ENCODE measurements at places on chromosomes 12 and 14.

GRCh38 chr14:104214431-104215218 is 76.2 kb downstream of the KIF26A start:
- no peak for DNase-seq

- DNase-seq: no peak
Measured at GRCh38 chr14:71891185-71891584, 41.0 kb upstream of the RGS6 start.

DNA sequence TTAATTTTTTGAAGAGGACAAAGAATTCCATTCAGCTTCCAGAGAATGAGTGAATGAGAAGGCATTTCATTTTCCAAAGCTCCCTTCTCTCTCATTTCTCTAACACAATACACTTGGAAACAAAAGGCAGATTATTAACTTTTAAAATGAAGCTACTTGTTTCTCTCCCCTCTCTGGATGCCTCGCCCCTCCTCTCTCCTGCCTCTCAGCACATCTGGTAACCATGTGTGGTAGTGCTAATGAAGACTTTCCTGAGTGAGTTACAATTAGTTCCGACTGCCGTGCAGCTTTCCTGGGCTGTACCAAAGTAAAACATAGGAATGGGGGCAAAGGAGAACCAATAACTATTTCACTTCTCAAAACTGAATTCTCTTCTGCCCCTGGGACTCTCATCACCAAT is 84.7 kb upstream of the SOX5 start:
- no peak for DNase-seq

DNA sequence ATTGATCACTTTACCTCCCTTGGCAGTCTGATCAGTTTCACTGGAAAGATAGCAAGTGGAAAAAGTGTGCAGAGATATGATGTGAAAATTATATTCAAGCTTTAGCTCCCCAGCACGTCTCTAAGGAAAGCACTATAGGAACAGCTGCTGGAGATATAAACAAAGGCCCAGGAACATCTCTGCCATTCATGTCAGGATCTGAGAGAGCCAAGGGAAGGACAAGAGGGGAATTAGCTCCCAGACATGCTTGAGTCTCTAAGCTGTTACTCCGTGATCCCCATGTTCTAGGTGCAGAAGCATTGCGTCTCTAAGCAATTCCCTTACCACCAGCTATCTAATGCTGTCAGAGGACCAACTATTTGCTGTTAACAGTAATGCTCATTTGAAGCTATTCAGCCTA is 700.2 kb downstream of the DIO2 start:
- DNase-seq: no peak

DNA sequence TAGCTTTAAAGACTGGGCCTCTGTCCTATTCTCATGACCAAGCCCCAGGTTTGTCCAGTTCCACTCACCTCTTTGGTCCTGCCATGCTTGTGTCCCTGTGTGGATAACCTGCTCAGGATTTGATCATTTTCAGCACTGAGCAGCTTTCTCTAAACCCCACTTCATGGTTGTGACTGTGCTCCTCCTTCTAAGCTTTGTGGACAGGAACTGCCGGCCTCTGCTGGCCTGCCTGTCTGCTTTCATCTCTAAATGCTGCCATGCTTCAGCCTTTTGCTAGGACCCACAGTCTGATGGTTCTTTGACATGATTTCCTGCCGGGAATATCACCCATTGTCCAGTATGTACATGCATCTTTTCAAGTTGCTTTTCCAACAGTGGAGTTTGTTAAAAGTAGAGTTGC is 53.9 kb upstream of the STXBP6 start:
- DNase-seq: no peak

- no peak for DNase-seq
Measured at GRCh38 chr14:57533214-57533613, 39.6 kb upstream of the CCDC198 start.

- no peak for DNase-seq
Measured at GRCh38 chr14:79791055-79791732, 420.1 kb downstream of the DIO2 start.

DNA sequence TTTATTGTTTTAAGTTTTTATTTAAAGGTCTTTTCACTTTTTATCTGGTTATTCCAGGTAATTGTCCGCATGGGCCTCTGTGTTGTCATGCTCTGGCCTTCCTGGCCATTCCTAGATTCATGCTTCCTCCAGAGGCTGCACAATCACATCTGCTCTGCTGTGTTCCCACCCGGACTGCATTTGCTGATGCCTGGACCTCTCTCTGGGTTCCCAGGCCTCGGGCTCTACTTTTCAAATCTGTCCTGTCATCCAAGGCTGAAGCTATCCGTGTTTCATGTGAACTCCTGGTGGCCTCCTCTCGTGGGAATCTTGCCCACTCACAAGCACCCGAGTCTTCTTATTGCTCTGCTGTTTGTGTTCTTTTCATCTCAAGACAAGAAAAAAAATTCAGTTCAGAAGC is 16.1 kb upstream of the VDR start:
- DNase-seq: no peak

GRCh38 chr14:38882533-38882932 is 220.5 kb downstream of the SEC23A start:
- DNase-seq: no peak

DNA sequence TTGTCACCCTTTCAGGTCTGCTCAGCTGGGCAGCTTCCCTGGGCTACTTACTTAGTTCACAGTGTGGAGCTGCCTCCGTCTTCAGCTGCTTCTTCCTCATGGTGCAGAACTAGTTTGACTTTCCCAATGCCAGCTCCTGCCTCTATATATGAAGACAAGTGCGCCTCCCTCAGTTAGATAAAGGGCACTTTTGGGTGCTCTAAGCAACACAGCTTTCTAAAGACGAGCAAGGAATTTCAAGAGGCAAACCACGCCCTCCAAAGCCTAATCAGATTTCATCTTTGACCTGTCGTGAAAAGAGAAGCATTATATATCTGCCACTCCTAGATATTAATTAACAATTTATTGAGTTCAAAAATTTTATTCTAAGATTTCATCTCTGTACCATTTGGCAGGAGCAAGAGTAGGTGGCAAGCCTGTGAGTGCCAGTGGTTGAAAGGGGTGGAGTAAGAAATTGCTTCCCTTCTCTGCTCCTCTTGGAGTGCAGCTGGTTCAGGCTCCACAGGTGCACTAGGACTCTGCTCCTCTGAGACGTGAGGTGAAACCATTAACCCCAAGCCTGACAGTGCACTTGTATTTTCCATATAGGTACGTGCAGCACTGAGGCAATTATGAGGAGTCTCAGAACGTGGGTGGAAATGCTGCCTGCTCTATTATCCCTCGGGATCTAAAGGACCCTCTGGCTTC is 2.1 kb upstream of the SLC11A2 start:
- peak; percentile 18 for DNase-seq

- DNase-seq: no peak
Measured at GRCh38 chr12:106870116-106870515, 85.6 kb upstream of the TMEM263 start.

DNA sequence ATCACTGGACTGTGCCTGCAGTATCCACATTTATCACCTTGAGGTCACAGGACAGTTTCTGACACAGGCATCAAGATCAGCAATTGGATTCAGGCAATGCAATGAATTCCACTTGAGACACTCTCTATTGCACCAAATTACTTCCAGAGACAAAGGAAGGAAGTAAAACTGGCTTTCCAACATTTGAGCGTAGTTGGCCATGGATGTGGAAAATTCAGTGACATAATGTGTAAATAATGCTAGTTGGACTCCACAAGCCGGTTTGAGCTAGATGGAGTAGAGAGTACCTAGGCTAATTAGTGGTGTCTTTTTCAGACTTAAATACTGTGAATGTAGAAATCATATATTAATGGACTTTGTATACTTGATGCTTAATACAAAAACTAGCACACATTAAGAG is 168.3 kb upstream of the SYT1 start:
- no peak for DNase-seq

- no peak for DNase-seq
Measured at GRCh38 chr12:1590221-1590979, 4.0 kb downstream of the FBXL14 start.

- no peak for DNase-seq
Measured at GRCh38 chr12:127677537-127678131, 589.3 kb upstream of the TMEM132C start.

DNA sequence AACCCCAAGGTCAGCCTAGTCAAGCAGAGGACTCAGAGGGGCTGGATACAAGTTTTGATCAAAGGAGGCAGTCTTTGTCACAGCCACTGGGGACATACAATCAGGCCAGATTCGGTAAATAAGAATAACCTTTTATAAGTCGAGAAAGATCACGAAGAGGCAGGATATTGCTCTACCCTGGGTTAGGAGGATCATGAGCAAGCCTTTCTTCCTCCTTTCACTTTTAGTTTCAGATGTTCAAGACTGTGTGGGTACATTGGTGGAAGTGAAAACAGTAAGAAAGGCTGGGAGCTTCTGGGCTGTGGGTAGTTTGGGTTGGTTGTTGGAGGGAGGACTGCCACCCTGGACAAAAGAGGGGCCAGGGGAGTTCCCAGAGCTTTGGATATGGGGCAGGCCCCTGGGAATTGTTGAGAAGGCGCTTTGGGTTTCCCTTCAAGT is 127.7 kb downstream of the SNAPC1 start:
- peak; percentile 56 for DNase-seq

DNA sequence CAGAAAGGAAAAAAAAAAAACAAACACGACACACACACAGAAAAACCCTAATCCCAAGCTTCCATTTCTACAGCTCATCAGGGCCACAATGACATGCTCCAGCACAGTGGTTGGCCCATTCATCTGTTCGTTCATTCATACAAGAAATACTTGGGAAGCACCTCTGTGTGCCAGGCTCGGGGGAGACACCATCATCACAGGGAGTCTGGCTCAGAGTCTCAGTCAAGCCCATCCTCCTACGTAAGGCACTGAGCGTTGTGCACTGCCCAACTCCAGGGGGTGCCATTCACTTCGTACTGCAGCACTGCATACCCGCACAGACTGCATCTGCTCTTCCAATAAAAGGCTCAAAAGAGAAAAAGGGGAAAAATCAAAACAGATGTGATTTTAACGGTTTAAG is 15.3 kb downstream of the VPS37B start:
- no peak for DNase-seq

DNA sequence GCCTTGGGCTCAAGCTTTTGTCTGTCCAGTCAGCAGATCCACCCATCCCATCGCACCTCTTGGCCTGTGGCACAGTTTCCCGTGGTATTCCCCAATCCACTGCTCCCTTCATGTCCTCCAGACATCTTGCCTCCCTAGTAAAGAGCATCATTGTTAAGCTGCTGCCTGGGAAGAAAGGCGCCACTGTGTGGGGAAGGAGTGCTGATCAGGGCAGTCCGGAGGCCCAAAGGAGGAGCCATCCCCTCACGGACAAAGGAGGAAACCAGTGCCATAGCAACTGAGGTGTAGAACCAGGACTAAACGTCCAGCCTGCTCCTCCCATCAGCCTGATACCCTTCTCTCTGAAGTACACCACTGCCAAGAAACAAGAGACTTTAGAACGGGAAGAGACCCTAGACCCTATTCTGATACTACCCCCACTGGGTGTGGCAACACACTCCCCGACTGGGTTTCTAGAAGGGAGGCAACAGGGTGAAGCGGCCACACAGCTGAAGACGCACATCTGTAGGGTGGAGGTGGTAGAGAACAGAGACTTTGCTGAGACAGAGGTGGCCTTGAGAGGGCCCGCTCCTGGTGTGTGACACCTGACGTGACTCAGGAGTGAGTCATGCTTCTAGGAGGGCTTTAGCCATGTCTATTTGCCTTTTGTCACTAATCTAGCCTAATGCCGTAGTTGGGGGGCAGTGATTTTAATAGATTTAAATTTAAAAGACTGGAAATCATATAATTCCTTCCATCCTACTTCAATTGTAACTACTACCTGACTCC is 185.0 kb downstream of the DPF3 start:
- DNase-seq: no peak

DNA sequence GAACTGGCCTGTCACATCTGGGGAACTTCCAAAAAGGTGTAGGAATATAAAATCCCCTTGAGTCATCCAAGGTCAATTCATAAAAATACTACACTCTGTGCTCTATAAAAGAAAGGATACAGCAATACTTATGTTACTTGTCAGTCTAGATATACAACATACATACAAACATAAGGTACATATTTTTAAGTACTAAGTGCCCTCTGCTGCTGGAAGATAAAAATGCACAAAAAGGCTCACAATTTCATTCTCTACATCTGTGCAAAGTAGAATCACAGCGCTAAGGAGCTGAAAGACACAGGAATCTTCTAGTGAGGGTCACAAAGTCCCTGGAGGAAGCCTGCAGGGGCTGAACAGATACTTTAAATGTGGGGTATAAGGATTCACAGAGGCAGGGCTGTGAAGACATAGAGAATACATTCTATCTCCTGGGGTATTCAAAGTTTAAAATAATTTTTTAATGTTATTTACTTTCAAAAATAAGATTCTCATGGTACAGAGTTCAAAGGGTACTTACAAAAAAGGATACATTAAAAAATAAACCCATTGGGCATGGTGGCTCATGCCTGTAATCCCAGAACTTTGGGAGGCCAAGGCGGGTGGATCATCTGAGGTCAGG is 10.2 kb upstream of the GOLGA5 start:
- peak; percentile 42 for DNase-seq

GRCh38 chr12:105538880-105539279 is 208.4 kb downstream of the C12orf75 start:
- DNase-seq: no peak

DNA sequence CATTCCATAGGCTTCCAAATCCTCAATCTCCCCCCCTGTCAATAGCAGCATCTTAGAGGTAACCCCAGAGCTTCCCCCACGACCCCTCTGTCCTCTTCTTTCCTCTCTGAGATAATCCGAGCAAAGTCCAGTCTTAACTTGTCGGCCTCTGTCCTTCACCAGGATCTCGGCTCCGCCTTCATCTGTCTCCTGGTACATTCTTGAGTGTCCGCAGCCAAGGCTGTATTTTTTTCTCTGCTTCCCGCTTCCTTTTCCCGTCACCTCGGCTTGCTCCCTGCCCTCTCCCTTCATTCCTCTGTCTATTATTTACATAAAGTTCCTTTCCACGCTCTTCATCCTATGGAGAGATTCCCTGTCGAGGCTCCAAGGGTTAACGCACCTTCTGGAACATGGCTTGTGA is 153.9 kb upstream of the GSC start:
- no peak for DNase-seq

- no peak for DNase-seq
Measured at GRCh38 chr12:138898-139534, 72.4 kb downstream of the IQSEC3 start.

GRCh38 chr12:72612171-72612570 is 340.0 kb downstream of the TRHDE start:
- no peak for DNase-seq

DNA sequence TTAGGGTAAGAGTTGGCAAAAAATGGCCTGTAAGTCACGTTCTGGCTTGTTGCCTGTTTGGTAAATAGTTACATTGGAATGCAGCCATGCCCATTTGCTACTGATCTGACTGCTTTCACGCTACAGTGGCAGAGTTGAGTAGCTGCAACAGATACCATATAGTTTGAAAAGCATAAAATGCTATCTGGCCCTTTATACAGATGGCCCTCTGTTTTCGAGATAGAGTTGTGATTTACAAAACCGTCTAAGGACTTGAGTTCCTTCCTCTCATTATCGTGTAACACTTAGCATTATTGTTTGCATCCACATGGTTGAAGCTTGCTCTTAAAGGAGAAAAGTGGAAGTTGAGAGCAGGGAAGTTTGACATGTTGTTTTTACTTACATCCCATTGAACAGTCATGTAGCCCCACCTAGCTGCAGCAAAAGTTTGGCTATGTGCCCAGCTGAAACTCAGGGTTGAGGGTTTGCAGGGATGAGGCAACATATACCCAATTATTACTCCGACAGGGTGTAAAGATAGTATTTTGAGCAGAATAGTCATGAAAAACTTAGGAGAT is 11.3 kb upstream of the SCFD1 start:
- peak; percentile 41 for DNase-seq

Data from CD4-positive, alpha-beta T cell treated with Interferon alpha-2 for 1 hour (primary cell).